ENCODE measurements at places on chromosomes 12 and 14.

DNA sequence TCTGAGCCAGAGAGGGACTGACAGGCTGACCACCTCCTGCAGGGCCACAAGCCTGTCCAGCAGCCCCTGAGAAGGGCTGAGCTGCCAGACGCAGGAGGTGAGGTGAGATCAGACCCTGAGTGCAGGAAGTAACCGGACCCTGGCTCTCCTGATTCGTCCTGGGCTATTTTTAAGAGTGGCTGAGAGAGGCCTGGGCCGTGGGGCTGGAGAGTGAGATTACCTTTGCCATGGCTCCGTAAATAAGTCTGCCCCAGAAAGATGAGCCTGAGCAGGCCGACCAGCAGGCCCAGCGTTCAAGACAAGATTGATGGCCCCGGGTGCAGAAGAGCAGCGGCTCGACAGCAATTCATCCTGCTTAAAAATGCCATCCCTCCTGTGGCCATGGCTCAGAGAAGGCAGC is 54.2 kb downstream of the SPTB start:
- no peak for DNase-seq

GRCh38 chr12:108129017-108129812 is at the start of gene WSCD2:
Gene WSCD2, plus strand, starts transcription at chr12:108129288. Its CDS starts 66,545 bp downstream, at chr12:108195833.
- DNase-seq = peak; percentile 41

GRCh38 chr12:95089462-95089861 is 16.0 kb upstream of the NR2C1 start:
- no peak for DNase-seq

DNA sequence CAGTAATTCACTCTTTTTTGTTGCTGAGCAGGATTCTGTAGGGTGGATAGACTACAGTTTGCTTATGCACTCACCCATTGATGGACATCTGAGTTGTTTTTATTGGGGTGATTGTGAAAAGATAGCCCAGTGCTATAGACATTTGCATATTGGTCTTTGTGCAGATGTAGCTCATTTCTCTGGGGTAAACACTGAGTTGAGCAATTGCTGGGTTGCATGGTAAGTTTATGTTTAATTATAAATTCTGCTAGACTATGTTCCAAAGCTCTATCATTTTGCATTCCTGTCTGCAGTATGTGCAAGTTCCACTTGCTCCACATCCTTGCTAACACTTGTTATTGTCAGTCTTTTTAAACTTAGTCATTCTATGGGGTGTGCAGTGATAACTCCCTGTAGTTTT is 65.4 kb upstream of the RFLNA start:
- DNase-seq = no peak

DNA sequence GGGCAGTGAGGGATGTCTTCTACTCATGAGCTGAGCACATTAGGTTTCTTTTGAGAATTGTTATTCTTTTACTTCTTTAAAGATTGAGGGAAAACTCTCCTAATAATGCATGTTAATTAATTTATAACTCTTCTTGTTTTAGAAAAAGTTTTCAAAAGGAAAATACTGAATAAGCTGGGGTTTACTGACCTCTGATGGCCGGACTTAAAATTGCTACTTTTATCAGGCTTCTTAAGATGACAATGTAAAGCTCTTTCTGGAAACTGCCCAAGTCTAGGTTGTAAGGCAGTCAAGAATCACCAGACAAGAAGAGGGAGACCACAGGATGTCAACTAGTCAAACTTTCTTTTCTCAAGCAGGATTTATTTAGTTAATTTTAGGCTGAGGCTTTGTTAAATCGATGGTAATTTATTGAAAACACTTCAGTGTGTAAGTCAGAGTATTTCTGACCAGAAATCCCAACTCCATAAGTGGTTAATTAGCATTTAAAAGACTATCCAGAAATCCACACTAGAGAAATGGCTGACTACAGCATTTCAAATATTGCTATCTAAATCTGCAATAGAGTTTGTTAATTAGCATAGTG is 82.1 kb downstream of the AVPR1A start:
- peak; percentile 53 for DNase-seq

- no peak for DNase-seq
Observed at GRCh38 chr12:5499566-5500330, 67.8 kb downstream of the NTF3 start.

DNA sequence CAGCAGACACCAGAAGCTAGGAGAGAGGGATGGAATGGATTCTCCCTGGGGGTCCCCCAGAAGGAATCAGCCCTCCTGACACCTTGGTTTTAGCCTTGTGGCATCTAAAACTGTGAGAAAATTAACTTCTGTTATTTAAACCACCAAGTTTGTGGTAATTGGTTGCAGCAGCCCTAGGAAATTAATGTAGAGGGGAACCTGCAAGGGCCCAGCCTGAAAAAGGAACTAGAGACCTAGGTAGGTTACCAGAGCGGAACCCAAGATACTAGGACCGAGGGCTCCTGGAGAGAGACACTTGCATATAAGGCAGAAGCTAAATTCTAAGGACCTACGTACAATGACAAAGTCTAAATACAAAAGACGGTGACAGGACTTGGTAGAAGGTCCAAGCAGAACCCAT is 8.1 kb upstream of the DENND5B start:
- DNase-seq = no peak

GRCh38 chr14:56216626-56217379 is 98.6 kb downstream of the PELI2 start:
- peak; percentile 43 for DNase-seq

- no peak for DNase-seq
Observed at GRCh38 chr14:36221112-36221511, 44.6 kb upstream of the PTCSC3 start.

- no peak for DNase-seq
Observed at GRCh38 chr14:34038358-34039057, 87.6 kb upstream of the EGLN3 start.

- DNase-seq = no peak
Observed at GRCh38 chr12:67881565-67881964, 107.7 kb upstream of the IFNG-AS1 start.

DNA sequence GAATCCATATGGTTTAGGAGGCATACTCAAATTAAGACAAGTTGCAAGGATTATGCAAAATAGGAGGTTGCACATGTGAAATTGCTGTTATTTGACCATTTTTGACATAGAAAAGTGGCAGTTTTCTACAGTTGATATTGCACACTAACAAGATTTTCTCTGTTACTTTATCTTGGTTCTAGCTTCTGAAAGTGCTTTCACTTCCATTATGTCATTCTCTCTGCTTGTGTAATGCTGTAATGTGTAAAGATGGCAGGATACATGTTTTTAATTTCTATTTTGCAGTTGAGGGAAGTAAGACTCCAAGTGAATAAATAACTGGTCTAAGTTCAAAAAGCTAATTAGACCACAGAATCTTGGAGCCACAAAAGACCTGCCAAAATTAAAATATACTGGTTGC is 60.6 kb downstream of the MYRFL start:
- no peak for DNase-seq

- DNase-seq = no peak
Observed at GRCh38 chr14:22627506-22628263, 16.5 kb downstream of the OR6J1 start.

DNA sequence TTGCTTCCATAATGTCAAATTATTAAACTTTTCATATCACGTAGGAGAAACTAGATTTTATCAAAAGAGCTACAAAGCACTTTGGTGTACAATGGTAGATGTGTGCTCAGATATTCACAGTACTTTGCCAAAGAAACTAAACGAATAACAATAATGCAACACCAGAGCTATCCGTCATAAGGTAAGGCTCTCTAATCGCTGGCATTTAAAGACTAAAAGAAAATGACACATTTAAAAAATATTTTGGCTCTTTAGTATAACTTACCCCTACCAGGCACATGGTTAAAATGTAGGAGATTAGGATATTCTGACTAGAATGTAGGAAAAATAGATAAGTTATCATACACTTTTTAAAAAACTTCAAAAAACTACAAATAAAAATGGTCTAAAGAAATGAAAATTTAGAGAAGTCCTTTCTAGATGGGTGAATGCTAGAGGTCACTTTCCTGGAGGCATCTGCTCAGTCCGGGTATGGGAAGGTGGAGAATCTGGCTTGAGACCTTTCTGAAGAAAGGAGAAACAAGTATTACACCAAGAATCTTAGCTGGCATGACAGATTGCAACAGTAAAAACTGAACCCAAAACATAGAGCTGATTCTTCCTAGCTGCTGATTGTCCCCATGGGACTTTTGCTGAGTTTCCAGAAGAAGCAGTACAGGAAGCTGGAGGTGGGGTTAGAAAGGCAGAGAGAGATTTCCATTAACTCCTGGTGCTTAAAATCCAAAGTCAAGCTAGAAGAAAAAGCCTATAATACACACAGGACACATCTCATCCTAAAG is 67.9 kb downstream of the FAR2 start:
- DNase-seq = peak; percentile 40

DNA sequence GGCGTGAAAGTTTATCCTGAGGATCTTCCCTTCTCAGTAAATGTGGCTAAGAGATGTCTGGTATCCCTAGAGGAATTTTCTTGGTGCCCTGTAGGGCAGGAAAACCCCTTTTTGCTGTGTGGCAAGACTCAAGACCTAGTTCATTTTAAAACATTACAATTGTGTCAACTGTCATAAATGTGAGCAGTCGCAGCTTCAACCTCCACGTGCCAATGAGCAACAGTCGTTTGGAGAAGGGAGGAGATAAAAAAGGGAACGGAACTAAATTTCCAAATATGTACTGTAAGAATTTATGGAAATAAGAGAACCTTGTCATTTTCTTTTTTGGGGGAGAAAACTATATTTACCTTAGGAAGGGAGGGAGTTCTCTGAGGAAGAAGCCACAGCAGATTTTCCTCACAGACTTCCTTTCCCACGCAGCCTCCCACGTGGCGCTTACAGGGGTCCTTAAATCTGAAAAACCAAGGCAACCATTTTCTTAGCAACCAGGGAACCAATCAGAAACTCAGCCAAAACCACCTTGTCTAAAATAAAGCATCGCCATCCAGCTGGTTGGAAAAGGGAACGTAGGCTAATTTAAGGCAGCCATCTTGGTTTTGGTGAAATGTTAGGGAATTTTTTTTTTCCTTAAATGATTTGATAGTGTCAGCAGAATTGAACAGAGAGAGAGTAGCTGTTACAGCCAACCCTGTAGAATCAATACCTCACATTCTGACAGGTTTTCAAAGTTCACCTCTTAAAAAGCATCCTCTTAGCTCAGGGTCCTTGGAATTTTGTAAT is 99.1 kb downstream of the FIGNL2 start:
- DNase-seq = no peak

DNA sequence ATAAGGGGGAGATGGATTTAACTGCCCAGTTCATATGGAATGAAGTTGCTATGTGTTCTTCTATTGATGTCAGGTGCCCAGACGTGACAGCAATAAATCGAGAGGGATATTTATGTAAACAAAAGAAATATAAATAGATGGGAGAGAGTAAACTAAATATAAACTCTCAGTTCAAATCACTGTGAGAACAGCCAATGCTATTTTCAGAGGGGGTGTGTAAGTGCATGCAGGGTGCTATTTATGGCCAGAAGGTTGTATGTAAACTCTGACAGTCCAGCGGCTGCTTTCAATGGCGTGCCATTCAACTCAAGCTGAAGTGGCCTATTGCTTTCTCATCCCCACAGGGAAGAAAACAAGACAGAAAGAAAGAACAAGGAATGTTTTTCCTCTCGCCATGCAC is 127.2 kb downstream of the KCNA5 start:
- peak; percentile 43 for DNase-seq

GRCh38 chr14:90820958-90821357 is 4.7 kb upstream of the TTC7B start:
- no peak for DNase-seq

DNA sequence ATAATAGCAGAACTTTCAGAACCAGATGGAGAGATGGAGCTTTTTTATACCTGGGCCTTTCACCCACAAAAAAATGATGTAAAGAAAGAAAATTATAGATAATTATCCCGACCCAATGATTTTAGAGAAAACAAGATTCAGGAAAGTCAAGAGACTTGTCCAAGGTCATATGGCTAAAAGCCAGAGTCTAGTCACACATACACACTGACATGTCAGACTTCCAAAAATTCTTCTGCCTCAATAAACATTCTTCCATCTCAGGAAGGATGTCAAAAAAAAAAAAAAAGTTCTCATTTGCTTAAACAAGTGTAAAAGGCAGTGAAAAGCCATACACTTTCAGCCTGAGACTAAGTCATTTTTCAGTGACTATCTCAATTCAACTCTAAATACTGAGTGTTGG is 116.0 kb downstream of the PRICKLE1 start:
- DNase-seq = no peak

DNA sequence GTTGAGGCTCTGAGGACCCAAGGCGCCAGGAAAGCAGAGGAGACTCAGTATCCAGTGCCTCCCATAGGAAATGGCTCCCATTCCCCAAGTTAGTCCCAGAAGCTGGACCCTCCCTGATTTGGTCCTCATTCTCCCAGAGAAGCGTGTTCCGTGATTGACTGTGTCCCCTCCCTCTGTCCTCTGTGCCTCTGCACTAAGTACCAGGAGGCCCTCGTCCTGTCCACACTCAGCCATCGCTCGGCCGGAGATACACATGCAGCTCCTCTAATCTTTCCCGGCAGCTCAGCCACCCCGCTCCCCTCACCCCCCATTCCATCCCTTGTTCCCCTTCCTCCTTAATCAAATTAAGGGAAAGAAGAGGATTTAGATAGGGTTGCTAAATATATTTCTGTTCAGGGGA is 28.3 kb upstream of the ATP2A2 start:
- DNase-seq = no peak

DNA sequence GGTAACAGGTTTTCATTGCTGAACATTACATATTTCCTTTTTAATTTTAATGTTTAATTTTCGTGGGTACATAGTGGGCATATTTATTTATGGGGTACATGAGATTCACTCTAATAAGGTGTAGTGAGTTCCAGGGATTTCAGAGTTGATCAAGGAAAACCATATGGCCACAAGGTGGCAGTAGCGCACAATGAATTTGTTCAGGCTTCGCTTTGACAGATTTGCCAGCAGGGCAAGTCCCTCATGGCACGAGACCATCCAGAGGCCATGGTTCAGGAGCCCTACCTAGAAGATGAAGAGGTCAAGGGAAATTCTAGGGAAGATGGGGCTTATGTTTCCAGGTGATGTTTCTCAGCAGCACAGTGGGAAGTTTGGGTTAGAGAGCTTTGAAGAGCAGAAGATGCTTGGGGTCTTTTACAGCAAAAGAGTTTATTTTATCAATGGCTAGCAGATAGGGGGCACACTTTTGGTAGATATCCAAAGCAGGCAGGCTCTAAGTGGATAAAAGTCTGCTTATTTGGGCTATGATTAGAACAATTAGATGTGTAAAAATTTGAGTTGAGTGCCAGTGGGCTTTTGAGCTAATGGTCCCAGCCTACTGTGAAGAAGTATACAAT is 1004.4 kb downstream of the AACS start:
- no peak for DNase-seq

All from muscle of back (tissue), 13 donors.